Esophagus muscularis mucosa (tissue), 4 donors: ENCODE measurements at places on chromosomes 7 and 10. TPM values are rescaled to one million over a fixed set of nuclear protein-coding genes. Genes with fewer than 3 reads are reported as not detected.

DNA sequence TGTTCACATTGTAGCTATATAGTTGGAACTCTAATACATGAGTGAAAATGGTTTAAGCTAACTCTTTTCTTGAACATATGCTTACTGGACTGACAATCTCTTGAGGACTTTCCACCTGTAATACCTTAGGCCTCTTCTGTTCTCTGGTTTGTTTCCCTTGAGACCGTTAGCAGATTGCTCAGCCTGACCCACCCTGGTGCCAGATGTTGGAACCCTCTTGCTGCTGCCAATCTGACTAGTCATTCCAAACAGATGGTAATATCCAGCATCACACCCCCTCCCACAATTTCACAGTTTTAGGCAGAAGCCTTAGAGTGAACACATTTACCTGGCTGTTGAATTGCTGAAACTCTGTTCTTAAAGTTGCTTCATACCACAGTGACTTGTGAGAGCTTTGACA, 18.7 kb downstream of the CALD1 start:
- no peak overlapping the region for H3K4me3 ChIP-seq
- H3K36me3 ChIP-seq: peaks cover 18% of the 10 kb centered on the region
- H3K27ac ChIP-seq: peak overlapping the region; percentile 55
- peaks cover 81% of the 10 kb centered on the region for H3K4me1 ChIP-seq
- no peaks in the 10 kb centered on the region for H3K27me3 ChIP-seq

DNA sequence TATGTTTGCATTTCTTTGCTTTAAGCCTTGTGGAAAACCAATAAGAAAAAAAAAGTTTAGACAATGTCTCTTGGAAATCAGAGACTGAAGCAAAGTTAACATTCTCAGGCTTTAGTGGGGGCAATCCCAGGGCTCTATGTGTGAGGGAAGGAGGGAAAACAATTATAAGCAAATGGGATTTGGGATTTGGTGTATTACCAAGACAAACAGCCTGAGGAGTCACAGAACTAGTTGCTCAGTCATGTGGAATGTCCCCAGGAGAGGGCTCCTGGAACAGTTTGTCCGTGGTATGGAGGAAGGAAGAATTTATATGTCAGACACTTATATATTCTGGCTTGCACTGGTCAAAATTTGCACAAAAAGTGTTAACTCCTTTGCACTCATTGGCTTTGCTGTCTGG, 562.9 kb upstream of the TPK1 start:
- no peaks in the 10 kb centered on the region for H3K4me1 ChIP-seq
- H3K27ac ChIP-seq: no peak overlapping the region
- no peak overlapping the region for H3K4me3 ChIP-seq
- no peaks in the 10 kb centered on the region for H3K27me3 ChIP-seq

DNA sequence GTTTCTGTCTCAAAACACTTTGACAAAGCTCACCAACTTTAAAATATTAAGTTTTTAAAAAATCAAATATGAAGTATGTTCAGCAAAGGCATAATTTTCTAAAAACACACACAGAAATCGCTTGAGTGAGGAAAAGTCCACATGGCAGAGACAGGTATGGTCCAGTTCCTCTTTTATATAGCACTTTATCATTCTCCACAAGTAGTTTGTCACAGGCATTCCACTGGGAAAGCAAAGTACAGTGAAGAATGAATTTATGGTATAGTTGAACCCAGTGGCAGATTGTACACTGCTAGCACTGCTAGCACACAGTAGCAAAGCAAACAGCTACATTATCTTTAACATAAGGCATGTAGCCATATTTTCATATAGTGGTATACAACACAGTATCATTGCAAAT, 102.3 kb downstream of the HECTD2 start:
- no peak overlapping the region for H3K4me3 ChIP-seq
- no peak for DNase-seq
- no peak overlapping the region for H3K27ac ChIP-seq
- H3K36me3 ChIP-seq: peaks cover 4% of the 10 kb centered on the region

DNA sequence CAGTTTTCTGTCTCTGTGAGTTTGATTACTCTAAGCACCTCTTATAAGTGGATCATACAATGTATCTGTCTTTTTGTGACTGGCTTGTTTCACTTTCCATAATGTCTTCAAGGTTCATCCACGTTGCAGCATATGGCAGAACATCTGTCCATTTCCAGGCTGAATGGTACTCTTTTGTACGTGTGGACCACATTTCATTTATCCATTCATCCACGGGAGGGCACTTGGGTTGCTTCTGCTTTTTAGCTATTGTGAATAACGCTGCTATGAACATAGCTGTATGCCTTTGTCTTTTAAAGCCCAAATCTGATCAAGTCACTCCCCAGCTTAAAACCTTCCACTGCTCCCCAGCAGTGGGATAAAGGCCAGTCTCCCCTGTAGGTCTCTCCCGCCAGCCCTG, 31.5 kb downstream of the EGFR start:
- no peak for DNase-seq
- H3K4me1 ChIP-seq: peaks cover 94% of the 10 kb centered on the region
- H3K27ac ChIP-seq: no peak overlapping the region
- H3K36me3 ChIP-seq: no peaks in the 10 kb centered on the region
- H3K27me3 ChIP-seq: no peaks in the 10 kb centered on the region

DNA sequence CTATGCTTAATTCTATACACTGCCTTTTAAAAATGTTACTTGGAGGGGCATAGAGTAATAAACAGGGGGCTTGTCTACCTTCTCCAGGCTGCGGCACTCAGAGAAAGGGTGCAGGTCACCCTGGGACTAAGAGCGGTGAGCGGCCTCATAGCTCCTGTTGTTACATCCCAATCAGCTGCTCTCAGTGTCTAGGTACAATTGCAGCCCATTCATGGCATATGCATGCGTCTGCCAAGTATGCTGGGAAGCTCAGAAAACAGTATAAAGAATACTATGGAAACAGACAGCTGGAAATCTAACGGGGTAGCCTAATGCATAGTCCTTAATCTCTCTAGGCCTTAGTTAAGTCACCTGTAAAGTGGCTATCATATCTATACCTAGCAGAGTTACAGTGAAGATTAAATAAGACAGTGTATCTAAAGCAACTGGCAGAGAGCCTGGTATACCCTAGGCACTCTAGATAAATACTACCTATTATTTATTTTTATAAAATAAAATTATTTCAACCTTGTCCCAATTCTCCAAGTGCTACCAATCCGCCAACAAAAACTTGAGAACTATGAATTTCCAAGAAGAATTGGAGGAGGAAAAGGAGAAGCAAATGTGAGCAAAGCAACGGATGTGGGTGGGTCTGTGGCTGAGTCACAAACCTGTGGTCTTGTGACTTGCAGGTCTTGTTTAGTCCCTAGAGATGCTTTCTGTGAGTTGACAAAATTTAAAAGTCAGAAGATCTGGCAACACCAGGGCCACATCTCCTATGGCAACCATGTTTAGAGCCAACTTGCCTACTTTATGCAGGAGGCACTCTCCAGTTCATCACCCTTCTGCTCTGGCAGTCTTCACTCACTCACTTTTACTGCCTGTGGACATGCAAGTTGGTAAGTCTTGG, 183.0 kb downstream of the RAPGEF5 start:
- H3K27me3 ChIP-seq: no peaks in the 10 kb centered on the region
- no peak for DNase-seq
- no peak overlapping the region for H3K4me3 ChIP-seq
- no peak overlapping the region for H3K27ac ChIP-seq
- H3K4me1 ChIP-seq: no peaks in the 10 kb centered on the region
- no peaks in the 10 kb centered on the region for H3K36me3 ChIP-seq

GRCh38 chr10:11274452-11274851, 256.8 kb downstream of the CELF2 start:
- H3K27me3 ChIP-seq: no peaks in the 10 kb centered on the region
- H3K4me3 ChIP-seq: no peak overlapping the region
- peaks cover 73% of the 10 kb centered on the region for H3K36me3 ChIP-seq

- H3K4me1 ChIP-seq: no peaks in the 10 kb centered on the region
- DNase-seq: no peak
- H3K36me3 ChIP-seq: no peaks in the 10 kb centered on the region
- no peak overlapping the region for H3K27ac ChIP-seq
These were observed 512.0 kb downstream of the TCERG1L start for GRCh38 chr10:130799532-130799931.

The KCTD7 gene
- 17.0 TPM for total RNA-seq

The EGR2 gene
- total RNA-seq: 0.26 TPM

The COL26A1 gene
- not detected for total RNA-seq
